HEK293T (cell line): ENCODE measurements at places on chromosomes 1 and 21.

DNA sequence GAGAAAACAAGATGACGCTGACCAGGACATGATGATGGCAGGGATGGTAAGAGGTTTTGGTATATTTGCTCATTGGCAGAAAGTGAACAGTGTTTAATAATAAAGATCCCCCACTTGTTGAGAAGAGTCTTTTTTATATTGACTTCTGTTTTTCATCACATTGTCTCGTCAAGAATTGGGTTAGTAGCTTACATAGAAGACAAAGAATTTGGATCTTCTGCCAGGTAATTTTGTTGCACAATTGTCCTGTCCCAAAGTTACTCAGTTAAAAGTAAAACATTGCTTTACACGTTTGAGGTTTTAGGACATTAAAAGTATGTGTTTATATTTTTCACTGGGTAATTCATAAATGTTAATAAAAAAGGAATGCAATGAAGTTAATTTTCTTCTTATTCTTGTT is 48.3 kb upstream of the LAMC2 start:
- no peak for DNase-seq

- no peak for DNase-seq
Observed at GRCh38 chr1:172823534-172823933, 164.6 kb downstream of the FASLG start.

DNA sequence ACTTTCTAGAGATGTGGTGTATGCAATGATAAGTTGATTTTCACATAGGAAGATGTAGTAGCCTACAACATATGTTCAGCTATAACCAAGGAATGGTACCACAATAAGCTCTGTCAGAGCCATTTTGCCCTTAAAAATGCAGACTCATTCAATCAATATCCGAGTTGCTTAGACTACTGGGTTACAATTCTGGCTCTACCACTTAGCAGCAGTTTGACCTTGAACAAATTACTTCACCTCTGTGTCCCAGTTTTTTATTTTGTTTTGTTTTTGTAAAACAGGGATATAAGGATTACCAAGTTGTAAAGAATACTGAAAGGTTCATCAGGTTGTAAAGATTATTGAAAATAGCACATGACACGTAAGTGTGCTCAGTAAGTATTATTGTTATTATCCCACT is 9.3 kb downstream of the EPS15 start:
- no peak for DNase-seq

DNA sequence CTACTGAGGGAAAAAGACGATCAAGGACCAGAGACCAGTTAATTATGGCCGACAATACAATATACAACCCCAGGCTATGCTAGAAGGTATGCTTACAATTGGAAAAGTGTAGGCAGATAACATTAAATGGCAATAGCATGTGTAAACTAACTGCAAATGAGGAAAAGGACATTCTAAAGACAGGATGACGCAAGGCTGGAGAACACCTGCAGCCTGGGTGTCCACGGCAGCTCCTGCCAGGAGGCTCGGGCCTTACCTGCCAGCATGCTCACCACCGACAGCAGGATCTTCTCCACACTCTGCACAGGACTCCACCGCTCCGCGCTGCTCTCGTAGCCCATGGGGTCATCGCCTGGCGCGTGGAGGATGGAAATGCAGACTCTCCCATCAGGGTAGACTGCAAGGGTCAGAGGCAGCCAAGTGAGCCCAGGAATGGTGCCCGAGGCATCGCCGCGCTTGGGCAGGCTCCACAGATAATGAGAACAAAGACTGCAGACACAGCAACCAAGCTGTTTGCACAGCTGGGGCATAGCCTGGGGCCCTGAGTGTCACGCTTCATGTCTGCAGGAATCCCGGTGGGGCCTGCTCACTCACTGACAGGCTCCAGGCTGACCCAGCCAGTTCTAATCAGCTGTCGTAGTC is 28.2 kb downstream of the UBE2G2 start:
- no peak for DNase-seq

DNA sequence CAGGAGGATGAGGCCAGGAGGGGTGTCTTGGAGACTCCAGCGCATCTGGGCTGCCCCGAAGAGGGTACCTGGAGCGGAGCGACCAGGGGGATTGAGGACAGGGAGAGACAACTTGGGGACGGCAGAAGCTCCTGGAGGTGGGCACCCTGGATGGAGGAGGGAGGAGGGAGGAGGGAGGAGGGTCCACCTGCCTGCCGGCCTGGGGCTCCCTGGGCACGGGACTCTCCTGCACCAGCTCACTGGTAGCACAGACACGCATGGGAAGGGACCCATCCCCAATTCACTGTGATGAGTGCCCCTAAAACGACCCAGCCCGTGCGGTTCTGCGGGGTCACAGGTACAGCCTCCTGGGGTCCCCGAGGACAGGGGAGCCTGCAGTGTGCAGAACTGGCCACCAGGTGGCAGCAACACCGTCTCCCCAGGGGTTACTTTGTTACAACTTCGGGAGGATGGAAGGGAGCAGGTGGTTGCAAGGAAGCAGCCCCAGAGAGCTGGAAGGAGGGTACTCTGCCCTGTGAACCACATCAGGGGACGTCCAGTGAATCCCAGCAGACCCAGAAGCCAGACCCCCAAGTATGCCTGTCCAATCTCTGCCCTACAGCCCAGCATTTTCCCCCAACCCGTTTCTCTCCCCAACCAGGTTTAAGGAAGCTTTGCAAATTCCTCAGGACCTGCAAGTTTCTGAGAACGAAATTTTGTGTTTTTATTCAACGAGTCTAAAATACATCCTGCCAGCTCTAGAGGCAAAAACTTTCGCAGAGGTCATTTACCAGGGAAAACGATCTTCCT is 482.4 kb downstream of the NPHP4 start:
- peak; percentile 70 for DNase-seq

GRCh38 chr1:212188599-212189351 is 96.4 kb upstream of the PPP2R5A start:
- no peak for DNase-seq

GRCh38 chr1:154741327-154741726 is 128.8 kb downstream of the KCNN3 start:
- DNase-seq = no peak

DNA sequence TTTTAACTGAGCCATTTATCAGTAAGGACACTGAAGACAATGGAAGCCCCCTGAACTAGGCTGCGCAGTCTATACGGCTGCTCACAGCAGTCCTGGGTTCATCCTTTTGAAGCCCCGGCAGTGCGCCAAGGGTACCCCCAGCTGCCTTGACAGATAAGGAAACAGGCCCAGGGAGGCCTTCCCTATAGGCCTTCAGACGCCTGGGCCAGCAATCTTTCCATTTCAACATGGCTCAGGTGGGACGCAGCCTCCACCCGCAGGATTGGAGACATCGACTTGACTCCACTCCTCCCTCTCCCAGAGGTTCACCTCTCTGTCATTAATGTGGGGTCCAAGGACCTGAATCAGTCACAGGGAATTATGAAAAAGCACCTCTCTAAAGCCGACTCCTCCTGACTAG is 2.8 kb upstream of the LYPD8 start:
- DNase-seq = no peak

DNA sequence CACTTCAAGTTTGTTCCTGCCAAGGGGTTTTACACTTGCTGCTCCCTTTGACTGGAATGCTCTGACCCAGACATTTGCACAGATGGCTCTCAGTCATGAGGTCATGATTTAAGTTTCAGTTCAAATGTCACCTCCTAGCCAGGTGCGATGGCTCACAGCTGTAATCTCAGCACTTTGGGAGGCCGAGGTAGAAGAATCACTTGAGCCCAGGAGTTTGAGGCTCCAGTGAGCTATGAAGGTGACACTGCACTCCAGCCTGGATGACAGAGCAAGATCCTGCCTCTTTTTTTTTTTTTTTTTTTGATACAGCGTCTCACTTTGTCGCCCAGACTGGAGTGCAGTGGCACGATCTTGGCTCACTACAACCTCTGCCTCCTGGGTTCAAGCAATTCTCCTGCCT is 4.5 kb upstream of the ZMYM4 start:
- no peak for DNase-seq

DNA sequence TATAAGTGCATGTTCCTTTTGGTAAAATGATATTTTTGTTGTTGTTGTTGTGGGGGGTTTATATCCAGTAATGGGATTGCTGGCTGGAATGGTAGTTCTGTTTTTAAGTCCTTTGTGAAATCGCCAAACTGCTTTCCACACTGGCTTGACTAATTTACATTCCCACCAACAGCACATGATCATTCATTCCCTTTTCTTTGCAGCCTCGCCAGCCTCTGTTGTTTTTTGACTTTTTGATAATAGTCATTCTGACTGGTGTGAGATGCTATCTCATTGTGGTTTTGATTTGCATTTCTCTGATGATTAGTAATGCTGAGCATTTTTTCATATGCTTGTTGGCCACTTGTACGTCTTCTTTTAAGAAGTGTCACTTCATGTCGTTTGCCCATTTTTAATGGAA is 188.5 kb upstream of the CHRM3 start:
- no peak for DNase-seq

GRCh38 chr1:235127732-235128455 is 743 bp downstream of the TOMM20 start:
- no peak for DNase-seq

DNA sequence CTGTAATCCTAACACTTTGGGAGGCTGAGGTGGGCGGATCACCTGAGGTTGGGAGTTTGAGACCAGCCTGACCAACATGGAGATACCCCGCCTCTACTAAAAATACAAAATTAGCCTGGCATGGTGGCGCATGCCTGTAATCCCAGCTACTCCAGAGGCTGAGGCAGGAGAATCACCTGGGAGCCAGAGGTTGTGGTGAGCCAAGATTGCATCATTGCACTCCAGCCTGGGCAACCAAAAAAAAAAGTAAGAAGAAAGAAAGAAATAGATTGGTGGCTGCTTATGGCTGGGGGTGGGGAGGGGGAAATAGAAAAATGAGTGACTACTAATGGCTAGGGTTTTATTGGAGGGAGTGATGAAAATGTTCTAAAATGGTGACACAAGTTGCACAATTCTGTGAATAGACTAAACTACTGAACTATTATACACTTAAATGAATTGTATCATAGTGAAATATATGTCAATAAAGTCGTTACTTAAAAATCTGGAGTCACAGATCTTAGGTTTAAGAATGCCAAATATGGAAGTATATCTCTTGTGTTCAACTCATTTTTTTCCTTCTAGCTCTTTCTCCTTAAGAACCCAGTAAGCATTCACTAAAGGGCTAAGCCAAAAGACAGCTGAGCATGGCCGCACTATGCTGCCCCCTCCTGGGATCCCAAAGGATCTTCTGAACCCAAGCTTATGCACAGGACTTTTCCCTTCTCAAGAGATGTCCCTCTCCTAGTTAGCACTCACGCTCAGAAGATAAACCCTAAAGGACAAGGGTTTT is 3.2 kb upstream of the NPL start:
- DNase-seq = peak; percentile 75

- peak; percentile 48 for DNase-seq
Observed at GRCh38 chr1:50959303-50959912, 659 bp downstream of the FAF1 start.

- peak; percentile 85 for DNase-seq
Observed at GRCh38 chr1:48093696-48094528, 96.7 kb upstream of the TRABD2B start.

GRCh38 chr1:112514901-112515300 is 6.1 kb downstream of the WNT2B start:
- DNase-seq = no peak

DNA sequence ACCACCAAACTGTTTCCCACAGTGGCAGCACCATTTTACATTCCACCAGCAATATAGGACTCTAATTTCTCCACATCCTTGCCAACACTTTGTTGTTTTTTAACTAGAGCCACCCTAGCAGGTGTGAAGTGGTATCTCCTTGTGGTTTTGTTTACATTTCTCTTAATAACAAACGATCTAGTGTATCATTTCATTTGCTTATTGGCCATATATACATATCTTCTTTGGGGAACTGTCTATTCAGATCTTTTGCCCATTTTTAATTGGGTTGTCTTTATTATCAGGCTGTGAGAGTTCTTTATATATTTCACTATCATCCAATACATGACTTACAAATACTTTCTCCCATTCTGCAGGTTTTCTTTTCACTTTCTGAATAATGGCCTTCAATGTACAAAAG is 18.0 kb downstream of the TRIM33 start:
- DNase-seq = no peak

- no peak for DNase-seq
Observed at GRCh38 chr1:193189442-193190095, 3.2 kb upstream of the B3GALT2 start.

- DNase-seq = no peak
Observed at GRCh38 chr1:86472152-86472551, 3.4 kb downstream of the CLCA1 start.

DNA sequence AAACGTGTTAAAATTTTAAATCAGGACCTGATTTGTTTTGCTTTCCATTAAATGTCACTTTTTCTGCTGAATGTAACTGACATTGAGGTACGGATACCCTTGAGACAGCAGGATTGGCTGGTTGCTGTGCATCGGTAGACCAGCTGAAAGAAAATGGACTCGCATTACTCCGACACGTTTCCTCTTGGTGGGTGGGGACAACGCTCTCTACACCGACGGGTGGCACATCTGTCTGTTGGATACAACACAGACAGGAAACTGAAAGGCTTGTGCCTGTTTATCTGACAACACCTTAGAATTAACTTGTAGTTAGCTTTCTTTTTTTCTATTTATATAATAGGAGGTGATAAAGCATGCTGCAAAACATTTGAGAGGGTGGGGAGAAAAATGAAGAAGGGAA is 19.4 kb downstream of the PRPF38A start:
- no peak for DNase-seq

DNA sequence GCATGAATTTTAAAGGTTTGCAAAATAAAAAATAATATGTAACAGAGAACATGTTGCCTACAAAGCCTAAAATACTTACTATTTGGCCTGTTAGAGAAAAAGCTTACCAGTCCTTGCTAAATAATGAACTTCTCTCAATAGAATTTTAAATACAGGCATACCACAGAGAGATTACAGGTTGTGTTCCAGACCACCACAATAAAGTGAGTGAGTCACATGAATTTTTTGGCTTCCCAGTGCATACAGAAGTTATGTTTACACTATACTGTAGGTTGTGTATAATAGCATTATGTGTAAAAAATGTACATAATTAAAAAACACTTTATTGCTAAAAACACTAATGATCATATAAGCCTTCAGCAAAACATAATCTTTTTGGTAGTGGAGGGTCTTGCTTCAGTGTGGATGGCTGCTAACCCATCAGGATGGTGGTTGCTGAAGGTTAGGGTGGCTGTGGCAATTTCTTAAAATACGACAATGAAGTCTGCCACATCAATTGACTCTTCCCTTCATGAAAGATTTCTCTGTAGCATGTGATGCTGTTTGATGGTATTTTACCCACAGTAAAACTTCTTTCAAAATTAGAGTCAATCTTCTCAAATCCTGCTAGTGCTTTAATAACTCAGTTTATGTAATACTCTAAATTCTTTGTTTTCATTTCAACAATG is 48.6 kb downstream of the SCYL3 start:
- no peak for DNase-seq

GRCh38 chr1:181344091-181344490 is 139.2 kb upstream of the CACNA1E start:
- DNase-seq = no peak

GRCh38 chr1:67194209-67194863 is 28.1 kb downstream of the IL23R start:
- DNase-seq = no peak
